ENCODE measurements at places on chromosomes 5 and 9.
A peak's percentile ranks its signal among the peaks of the same experiment; 100 is the strongest.

GRCh38 chr5:132431632-132432031 lies 58.9 kb downstream of the IRF1 start:
- DNase-seq: no peak

- DNase-seq: peak; percentile 97
Measured at GRCh38 chr9:70258692-70259511, at the start of gene SMC5. Gene SMC5 (plus strand): TSS chr9:70258978. CDS start chr9:70259079, 101 bp downstream.

- no peak for DNase-seq
Measured at GRCh38 chr5:40397091-40397490, 282.6 kb upstream of the PTGER4 start.

GRCh38 chr9:108621991-108622855 lies 233.6 kb downstream of the ACTL7B start:
- no peak for DNase-seq

DNA sequence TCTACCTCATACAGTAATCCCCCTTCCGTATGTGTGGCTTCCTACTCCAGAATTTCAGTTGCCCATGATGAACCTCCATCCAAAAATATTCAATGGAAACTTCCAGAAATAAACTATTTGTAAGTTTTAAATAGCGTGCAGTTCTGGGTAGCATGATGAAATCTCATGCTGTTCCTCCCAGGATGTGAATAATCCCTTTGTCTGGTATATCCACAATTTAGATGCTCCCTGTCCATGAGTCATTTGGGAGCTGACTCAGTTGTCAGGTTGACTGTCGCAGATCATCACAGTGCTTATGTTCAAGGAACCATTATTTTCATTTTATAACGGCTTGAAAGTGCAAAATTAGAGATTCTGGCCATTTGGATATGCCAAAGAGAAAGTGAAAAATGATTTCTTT lies 290.1 kb upstream of the CDH9 start:
- DNase-seq: no peak

GRCh38 chr9:20865347-20865746 lies 166.1 kb downstream of the HACD4 start:
- no peak for DNase-seq

- no peak for DNase-seq
Measured at GRCh38 chr5:1029282-1029944, 20.8 kb downstream of the NKD2 start.

- DNase-seq: no peak
Measured at GRCh38 chr9:78030296-78030552, 1.4 kb downstream of the GNAQ start.

DNA sequence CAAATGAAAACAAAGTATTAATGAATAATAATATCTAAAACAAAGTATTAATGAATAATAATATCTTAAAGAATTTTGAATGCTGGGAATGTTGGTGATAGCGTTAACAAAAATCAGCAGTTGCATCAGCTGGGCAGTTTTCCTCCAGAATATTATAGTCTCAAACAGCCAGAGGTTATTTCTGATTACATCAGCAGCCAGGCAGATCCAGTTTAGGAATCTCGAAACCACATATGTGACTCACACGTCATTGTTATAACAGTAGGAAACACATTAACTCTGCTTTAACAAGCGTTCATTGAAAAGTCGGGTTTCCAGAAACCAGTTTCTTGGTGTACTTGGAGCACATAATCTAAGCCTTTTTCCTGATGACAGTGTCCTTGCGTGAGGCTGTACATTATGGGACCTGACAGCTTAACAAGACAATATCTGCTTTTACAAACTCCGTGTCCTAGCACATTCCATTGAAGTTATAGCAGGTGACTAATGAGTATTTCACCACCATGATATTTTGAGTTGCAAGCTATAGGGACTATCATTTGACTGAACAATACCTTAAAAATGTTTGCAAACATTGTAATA lies 559.5 kb upstream of the KLF4 start:
- DNase-seq: no peak

DNA sequence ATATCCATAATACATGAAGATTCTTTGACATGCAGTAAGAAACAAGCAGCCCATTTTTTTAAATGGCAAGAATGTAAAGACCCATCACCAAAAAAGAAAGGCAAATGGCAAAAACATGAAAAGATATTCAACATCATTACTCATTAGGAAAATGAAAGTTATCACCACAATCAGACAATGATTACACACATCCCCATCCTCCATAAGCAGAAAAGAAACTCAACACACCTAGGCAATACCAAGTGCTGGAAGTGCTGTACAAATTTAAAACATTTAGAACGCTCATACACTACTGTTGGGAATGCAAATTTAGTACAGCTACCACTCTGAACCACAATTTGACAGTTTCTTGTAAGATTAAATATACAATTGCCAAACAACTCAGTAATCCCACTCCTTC lies 466.7 kb downstream of the ACTL7B start:
- no peak for DNase-seq

DNA sequence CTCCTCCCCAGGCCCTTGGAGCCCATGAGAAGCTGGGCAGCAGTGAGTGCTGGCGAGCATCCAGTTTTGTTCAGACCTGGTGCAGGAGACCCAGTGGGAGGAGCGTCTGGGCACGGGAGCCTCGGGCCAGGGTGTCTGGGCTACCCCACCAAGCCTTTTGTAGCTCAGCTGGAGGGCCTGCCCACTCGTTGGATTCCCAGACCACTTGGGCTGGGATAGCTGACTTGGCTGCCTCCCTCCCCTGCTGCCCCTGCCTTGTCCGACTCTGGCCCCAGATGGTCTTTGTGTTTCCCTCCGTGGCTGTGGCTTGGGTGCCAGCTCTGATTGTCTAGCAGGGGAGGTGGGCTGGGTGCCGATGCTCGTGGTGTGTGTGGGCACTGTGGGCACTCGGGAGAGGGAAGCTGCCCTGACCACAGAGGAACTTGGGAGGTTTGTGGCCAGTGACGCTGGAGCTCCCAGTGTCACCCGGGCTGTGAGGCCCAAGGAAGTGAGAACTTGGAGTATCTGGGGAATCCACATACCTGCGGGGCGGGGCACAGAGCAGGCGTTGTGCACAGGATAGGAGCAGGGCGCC lies 47.3 kb downstream of the WNK2 start:
- no peak for DNase-seq

DNA sequence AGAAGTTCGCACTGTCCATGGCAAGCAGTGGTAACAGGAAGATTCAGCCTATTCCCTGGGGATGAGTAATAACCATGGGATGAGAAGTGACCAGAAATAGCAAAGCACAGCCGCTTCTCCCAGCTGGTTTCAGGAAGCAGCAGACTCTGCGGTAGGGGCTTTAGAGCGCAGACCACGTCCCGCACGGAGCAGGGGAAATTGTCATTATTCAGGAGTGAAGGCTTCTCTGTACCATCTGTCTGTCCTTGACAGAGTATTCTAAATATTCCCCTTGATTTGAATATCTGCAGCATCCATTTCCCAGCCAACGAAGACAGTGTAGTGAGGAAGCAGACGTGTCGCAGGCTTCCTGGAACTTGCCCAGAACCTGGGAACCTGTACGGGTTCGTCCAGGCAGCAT lies 159.6 kb downstream of the NXNL2 start:
- DNase-seq: no peak

GRCh38 chr9:11335011-11335410 lies 722.2 kb upstream of the PTPRD start:
- DNase-seq: no peak

DNA sequence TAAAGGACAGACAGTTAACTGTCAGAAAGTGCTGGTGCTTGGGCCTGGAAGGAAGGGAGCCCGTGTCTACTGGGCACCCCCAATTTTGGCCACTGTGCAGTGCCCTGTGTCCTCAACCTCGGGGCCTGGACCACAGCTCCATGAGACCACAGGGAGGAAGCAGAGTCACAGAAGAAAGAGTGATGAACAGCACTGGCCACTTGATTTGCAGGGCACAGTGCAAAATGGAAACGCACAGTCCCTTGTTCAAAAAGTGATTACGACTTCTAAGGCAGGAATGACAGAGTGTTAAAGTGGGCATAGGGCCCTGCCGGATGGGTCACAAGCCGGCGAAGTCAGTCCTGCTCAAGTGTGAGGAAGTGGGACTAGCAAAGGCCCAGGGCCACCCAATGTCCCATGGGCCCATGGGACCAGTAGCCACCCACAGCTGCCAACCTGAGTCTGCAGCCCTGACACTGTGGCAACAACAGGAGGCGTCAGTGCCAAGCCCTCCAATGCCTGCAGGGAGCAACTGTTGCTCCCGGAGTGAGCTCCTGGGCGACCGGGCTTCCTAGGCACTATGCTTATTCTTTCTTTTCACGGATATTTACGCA lies 85.4 kb downstream of the ADAMTS2 start:
- no peak for DNase-seq

GRCh38 chr5:119396030-119396664 lies 40.3 kb downstream of the TNFAIP8 start:
- DNase-seq: no peak

DNA sequence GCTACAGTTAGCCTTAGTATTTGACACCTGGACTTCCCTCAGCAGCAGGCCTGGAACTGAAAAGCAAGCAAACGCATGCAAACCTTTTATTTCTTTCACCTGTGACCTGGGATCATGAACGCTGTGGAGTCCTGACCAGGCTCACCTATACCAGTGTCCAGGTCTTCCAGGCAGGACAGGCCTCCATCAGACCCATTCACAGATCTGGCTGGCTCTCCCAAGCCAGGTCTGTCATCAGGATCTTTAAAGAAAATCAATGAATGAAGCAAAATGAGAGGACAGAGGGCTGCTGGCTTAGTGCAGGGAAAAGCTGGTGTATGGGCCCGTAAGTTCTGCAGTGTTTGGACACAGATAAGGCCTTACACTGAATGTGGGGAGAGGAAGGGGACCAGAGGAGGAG lies 96.3 kb upstream of the CPEB4 start:
- DNase-seq: no peak

DNA sequence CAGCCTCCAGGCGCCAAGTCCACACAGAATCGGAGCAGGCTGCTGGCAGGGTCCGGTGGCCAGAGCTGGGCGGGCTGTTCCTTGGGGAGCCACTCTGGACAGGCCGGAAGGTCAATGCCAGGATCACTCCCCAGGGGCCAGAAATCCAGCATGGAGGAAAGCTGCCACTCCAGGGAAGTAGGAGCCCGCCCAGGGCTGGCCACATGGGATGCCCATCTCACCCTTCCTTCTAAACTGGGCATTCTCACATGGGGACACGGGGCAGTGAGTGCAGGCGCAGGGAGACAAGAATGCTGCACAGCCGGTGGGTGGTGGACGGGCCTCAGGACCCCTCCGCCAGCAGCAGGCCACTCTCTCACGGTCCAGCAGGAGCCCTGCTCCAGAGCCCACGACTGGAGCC lies 58.2 kb downstream of the ADAMTS2 start:
- DNase-seq: no peak

Measured in D341Med (cell line).